ENCODE measurements at places on chromosomes 6 and 20.

- DNase-seq = no peak
Measured at GRCh38 chr6:140156131-140156530, 781.7 kb upstream of the CITED2 start.

- no peak for DNase-seq
Measured at GRCh38 chr6:28603891-28604290, 78.2 kb downstream of the GPX5 start.

GRCh38 chr6:116369964-116370759 lies 585 bp upstream of the DSE start:
- DNase-seq = peak; percentile 66

- no peak for DNase-seq
Measured at GRCh38 chr6:108684771-108685329, 124.1 kb downstream of the FOXO3 start.

GRCh38 chr6:111277819-111278218 lies 190.5 kb downstream of the SLC16A10 start:
- DNase-seq = no peak

DNA sequence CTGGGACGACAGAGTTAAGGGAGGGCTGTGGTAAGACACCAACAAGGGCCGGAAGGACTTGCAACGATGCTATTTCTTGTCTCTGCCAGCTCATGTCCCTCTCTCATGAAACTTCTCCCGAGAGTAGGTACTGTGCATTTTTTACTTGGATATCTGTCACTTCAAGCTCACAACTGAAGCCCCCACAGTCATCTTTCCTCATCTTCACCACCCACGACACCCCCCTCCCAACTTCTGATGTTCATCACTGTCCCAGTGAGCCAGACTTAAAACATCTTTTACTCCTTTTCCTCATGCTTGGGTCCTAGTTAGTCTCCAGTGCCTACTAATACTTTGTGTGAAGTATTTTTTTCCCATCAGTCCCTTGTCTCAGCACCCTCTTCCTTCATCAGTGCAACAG lies 34.6 kb upstream of the SRPK1 start:
- no peak for DNase-seq

GRCh38 chr6:75748003-75748742 lies 866 bp upstream of the MYO6 start:
- DNase-seq = no peak

Data from left forelimb (tissue), 1 donor.